ENCODE measurements at places on chromosomes 16 and 17.

DNA sequence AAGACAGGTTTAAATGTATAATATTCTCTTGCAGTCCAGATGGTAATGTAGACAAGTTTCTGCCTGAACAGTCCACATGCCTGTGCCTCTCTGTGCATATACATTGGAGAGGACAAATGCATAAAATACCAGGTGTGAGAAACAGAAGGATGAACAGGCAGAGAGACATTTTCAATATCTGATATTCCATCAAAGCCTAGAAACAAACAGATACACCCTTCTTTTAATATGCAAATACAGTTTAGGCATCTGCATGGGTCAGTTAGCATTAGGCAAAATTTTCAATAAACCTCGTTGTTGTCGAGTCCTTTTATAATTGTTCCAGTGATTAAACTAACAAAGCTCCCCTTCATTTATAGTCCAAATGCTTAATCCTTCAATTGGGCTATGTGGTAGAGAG lies 897 bp downstream of the OMG start:
- no peak for DNase-seq

DNA sequence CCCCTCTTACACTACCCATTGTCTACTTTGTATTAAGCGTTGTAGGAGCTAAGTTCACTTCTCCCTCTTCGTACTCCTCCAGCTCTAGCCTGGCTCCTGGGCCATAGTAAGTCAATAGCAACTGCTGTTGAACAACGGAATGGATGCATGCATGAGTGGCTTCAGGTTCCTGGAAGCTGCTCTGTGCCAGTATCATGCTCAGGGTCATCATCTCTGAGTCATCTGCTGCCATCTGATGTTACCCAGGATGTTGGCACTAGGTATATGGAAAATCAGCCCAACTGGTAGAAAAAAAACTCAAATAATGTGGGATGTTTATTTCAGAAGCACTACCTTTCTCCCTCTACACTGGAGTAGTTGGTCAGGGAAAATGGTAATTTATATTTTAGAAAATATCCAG lies 536.8 kb downstream of the NPIPA7 start:
- DNase-seq = no peak

DNA sequence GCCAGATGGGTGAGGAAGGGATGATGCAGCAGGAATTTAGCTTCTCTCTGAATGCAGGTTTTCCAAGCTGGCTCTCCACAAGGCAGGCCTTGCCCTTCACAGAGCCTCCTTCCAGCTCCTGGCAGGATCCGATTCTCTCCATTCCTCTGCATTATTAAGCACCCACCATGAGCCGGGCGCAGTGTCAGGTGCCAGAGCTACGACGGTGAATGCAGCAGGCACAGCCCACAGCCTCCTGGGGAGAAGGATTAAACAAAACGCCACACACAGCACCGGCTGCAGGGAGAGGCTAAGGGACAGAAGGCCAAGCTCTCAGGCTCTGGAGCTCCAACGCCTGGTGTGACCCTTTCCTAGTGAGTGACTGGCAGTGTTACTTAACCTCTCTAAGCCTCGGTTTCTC lies 7.1 kb upstream of the MT2A start:
- DNase-seq = no peak

DNA sequence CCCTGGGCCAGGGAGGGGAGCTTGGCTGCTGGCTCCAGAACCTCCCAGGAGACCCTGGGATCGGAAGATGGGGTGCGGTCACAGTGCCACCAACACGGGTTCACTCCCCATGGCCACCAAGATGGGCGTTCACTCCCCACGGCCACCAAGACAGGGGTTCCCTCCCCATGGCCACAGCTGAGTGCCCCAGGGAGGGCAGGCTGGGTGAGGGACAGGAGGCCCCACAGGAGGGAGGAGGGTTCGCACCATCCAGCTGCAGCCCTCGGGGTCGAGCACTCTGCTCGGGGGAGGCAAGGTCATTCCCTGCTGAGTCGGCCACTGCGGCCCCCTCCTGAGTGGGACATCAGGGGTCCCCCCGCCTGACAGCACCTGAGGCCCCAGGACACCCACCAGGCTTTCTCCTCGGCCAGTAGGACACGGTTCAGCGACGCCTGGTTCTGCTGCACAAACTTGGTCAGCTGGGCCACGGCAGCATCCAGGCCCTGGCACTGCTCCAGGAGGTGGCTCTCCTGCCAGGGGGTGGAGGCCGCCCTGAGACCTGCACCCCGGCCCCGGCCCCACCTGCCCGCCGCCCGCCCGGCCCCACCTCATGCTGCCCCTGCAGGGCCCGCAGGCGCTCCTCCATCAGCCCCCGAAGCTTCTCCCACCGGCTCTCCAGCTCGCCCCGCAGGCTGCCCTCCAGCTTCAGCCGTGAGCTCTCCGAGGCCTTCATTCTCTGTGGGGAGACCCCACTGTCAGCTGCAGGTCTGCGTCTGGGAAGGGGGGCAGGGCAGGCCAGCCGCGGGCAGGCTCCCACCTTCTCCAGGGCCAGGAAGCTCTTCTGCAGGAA lies 5.9 kb downstream of the CCDC154 start:
- DNase-seq = no peak

DNA sequence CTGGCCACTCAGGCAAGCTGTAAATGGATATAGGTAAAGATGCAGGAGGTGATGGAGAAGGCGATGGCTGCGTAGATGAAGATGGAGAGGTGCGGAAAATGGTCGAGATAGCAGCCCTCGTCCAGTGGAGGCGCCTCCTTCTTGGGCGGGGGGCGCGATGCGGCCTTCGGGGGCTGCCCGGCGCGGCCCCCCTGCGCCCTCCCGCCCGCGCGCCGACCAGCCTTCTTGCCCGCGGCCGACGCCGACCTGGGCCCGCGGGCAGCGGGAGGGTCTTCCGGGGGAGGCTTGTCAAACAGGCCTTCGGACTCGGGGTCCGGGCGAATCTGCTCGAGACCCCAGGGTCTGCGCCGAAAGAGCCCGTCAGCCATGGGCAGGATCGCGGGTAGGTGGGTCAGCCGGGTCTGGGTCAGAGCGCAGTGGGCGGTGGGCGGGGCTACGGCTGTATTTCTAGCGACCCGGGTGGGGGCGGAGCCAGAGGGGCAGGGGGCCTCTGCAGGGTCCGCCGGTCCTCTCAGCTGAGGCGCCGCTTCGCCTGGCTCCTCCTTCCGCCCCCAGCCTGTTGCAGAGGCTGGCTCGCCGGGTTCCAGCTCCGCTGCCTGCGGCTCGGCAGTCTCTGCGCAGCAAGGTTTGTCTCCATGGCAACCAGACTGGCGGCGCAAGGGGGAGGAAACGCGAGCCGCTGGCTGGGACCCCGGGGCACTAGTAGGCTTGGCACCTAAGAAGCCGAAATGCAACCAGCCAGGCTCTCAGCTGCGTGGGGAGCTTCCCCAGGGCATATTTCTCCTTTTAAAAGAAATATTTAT lies 14.4 kb downstream of the MIS12 start:
- DNase-seq = peak; percentile 74

- DNase-seq = no peak
Measured at GRCh38 chr16:84597931-84598351, 19.9 kb downstream of the COTL1 start.

- DNase-seq = no peak
Measured at GRCh38 chr16:50354629-50355456, 13.9 kb downstream of the BRD7 start.

GRCh38 chr17:66255112-66255511 lies 25.9 kb upstream of the APOH start:
- no peak for DNase-seq

DNA sequence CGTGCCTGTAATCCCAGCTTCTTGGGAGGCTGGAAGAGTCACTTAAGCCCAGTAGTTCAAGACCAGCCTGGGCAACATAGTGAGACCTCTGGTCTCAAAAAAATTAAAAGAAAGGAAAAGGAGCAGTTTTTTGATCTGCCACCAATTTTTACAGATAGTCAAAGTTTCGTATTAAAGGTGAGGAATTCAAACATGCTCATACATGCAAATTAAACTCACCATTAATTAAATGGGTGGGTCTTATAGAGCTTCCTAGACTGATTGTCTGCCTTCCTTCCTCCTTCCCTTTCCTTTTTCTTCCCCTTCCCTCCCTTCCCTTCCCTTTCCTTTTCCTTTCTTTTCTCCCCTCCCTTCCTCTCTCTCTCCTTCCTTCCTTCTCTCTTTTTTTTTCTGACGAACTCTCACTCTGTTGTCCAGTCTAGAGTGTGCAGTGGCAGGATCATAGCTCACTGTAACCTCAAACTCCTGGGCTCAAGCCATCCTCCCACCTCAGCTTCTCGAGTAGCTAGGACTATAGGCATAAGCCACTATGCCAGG lies 36.4 kb upstream of the VPS4A start:
- no peak for DNase-seq

- no peak for DNase-seq
Measured at GRCh38 chr16:50521246-50521900, 26.8 kb upstream of the NKD1 start.

GRCh38 chr17:29008591-29008990 lies 2.8 kb upstream of the SEZ6 start:
- no peak for DNase-seq

DNA sequence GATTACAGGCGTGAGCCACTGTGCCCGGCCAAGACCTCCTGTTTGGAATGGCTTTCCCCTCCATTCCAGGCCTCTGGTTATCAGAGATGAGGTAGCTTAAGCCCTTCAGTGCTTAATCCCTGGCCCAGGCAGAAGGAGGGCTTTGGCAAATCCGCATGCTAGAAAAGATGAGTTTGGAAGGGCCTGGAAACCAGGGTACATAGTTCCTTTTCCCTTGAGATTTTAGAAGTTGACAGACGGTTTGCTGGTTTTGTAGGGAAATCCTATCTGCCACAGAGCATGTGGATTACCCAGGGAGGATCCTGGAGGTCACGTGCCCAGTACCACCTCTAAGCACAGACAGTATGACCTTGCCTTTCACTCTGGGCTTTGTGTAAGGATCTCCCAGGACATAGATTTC lies 114.7 kb upstream of the CACNG3 start:
- no peak for DNase-seq

GRCh38 chr17:78396441-78397337 lies 18.2 kb downstream of the PGS1 start:
- no peak for DNase-seq

GRCh38 chr16:81537721-81538561 lies 93.3 kb downstream of the CMIP start:
- no peak for DNase-seq

GRCh38 chr16:83365166-83365565 lies 442.6 kb upstream of the HSBP1 start:
- no peak for DNase-seq

- no peak for DNase-seq
Measured at GRCh38 chr17:50824429-50824828, 11.0 kb upstream of the WFIKKN2 start.

- DNase-seq = no peak
Measured at GRCh38 chr17:19242323-19242722, 5.2 kb downstream of the EPN2 start.

DNA sequence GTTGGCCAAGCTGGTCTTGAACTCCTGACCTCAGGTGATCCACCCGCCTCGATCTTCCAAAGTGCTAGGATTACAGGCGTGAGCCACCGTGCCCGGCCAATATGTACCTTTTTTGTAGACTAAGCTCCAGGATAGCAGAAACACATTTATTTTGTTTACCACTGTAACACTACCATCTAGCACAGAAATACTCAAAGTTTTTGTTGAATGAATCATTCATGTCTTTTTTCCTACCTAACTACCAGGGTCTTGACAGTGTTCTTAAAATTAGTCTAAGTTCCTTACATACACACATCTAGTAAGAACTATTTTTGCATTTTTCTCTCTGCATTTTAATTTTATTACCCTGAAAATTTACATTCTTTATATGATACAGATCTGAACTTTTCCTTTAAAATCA lies 44.4 kb downstream of the AKAP10 start:
- DNase-seq = no peak

- DNase-seq = no peak
Measured at GRCh38 chr16:10990378-10990777, 46.0 kb downstream of the CLEC16A start.

DNA sequence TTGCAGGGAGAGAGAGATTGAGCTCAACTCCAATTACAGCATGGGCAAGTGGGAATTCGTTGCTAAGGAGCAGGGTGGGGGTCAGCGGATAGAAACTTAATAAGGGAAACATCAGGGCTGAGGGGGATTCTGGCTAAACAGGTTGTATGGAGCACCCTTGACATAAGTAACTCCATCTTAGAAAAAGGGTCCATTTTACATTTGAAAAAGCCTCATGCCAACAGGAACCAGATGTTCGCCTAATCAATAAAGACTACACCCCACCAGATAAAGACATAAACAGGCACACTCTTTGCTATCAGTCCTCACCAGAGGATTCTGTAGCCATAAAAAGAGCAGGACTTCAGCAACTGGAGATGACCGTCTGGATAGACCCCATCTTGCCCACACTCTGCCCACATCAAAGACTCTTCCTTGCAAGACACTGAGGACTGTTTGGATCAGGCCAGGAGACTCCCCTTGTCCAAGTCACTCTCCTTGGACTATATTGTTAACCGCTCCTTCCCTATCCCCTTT lies 1.6 kb upstream of the LRRC75A start:
- no peak for DNase-seq

DNA sequence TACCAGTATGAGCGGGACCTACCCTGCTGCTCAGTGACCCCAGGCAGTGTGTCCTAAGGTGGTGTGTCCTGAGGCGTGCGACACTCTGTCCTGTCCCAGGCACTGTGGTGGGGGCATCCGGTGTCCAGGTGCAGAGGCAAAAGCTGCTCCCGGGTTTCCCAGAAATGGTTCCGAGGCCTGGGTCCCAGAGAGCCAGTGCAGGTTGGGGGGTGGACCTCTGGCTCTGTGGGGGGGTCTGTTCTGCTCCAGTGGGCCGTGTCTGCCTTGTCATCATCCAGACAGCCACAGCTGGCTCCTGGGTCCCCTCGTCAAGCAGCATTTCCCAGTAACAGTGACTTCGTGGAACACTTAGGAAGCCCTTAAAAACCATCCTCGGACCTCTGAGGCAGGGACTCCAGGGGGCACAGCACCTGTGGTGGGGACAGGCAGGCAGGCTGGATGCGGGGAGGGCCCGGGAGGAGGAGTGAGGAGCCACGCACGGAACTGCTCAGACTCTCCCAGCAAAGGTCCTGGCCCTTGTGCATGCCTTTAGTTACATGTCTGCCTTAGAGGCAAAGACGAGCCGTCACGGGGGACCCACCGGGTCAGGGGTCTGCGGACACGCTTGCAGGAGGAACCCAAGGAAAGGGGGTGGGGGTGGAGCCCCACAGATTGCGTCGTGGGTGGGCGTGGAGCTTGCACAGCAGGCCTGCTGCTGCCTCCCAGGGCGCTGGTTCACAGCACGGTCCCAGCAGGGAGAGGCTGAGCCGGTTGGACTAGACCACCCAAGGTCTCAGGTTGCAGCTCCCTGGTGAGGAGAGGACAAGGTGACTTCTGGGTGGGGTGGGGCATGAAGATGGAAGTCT lies 5.6 kb downstream of the SLC16A3 start:
- DNase-seq = no peak

DNA sequence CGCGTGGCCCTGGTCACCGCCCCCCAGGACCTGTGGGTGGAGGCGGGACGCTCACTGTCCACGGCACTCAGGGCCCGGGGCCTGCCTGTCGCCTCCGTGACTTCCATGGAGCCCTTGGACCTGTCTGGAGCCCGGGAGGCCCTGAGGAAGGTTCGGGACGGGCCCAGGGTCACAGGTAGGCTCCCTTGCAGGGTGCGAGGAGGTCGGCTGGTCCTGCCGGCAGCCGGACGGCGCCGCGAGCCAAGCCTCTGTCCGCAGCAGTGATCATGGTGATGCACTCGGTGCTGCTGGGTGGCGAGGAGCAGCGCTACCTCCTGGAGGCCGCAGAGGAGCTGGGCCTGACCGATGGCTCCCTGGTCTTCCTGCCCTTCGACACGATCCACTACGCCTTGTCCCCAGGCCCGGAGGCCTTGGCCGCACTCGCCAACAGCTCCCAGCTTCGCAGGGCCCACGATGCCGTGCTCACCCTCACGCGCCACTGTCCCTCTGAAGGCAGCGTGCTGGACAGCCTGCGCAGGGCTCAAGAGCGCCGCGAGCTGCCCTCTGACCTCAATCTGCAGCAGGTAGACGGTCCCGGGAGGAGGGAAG lies 1.3 kb downstream of the GUCY2D start:
- no peak for DNase-seq

Measured in anterior cingulate cortex (tissue), 58 donors.